ENCODE measurements at places on chromosomes 12 and 14. TPM values are rescaled to one million over a fixed set of nuclear protein-coding genes. Genes with fewer than 3 reads are reported as not detected.

CCDC38 gene
- total RNA-seq: not detected

BCL11B gene
- 5.7 TPM for total RNA-seq

SYCP3 gene
- not detected for total RNA-seq

IFNG gene
- total RNA-seq: 0.51 TPM

UNG gene
- 30.6 TPM for total RNA-seq

RNU4-1 gene
- under 0.01 TPM for total RNA-seq

LRRIQ1 gene
- 1.1 TPM for total RNA-seq

GDF11 gene
- 4.5 TPM for total RNA-seq

IAPP gene
- not detected for total RNA-seq

TAS2R20 gene
- total RNA-seq: 8.2 TPM

SLC6A13 gene
- 1.1 TPM for total RNA-seq

ZC2HC1C gene
- 0.62 TPM for total RNA-seq

GLT1D1 gene
- total RNA-seq: 1.8 TPM

BCL7A gene
- 15.4 TPM for total RNA-seq

CCDC91 gene
- total RNA-seq: 43.0 TPM

RNASE3 gene
- total RNA-seq: not detected

TEX52 gene
- not detected for total RNA-seq

SPX gene
- total RNA-seq: 19.8 TPM

OTUB2 gene
- 0.41 TPM for total RNA-seq

KLRC1 gene
- 0.72 TPM for total RNA-seq

ATL1 gene
- total RNA-seq: 7.2 TPM

CARMIL3 gene
- 0.72 TPM for total RNA-seq

CD9 gene
- 298 TPM for total RNA-seq

TMEM30B gene
- 7.9 TPM for total RNA-seq

TGM1 gene
- total RNA-seq: 29.0 TPM

SLC6A15 gene
- total RNA-seq: 7.9 TPM

CAPZA3 gene
- not detected for total RNA-seq

DLK1 gene
- 1,117 TPM for total RNA-seq

DBX2 gene
- 0.21 TPM for total RNA-seq

PIWIL1 gene
- total RNA-seq: not detected

RPS6KL1 gene
- total RNA-seq: 12.6 TPM

FAM90A1 gene
- not detected for total RNA-seq

TDRD9 gene
- 1.0 TPM for total RNA-seq

Measured in tongue (tissue), 3 donors.